ENCODE measurements at places on chromosomes 6 and 20.

DNA sequence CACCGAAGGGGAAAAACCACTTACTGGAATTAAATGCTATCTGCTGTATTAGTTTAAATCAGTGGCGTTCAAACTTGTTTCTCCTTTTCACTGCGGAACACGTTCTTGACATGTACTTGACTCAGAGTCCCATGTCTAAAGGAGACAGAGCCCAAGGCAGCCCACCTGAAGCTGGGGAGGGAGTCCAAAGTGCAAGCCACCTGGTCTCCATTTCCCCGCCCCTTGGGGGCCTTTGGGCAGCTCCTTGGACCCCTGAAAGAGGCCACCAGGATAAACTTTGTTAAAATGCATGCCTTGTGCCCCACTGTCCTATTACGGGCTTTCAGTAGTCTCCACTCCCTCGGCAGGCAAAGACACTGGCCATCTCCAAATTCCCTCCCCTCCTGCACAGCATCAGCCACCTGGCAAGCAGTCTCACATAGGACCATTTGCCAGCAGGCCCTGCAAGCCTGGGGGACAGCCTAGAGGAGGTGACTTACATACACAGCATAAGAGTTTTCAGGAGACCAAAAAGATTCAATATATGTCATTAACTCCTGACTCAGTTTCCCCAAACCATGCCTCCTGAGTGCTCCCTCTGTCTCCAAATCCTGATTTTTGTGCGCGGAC lies 6.7 kb downstream of the PCK1 start:
- DNase-seq = no peak

GRCh38 chr6:161400671-161401070 lies 126.8 kb upstream of the AGPAT4 start:
- DNase-seq = no peak

GRCh38 chr20:61159957-61160686 lies 91.9 kb upstream of the CDH4 start:
- DNase-seq = no peak

- DNase-seq = no peak
Observed at GRCh38 chr6:146965110-146965689, 239.0 kb upstream of the STXBP5 start.

DNA sequence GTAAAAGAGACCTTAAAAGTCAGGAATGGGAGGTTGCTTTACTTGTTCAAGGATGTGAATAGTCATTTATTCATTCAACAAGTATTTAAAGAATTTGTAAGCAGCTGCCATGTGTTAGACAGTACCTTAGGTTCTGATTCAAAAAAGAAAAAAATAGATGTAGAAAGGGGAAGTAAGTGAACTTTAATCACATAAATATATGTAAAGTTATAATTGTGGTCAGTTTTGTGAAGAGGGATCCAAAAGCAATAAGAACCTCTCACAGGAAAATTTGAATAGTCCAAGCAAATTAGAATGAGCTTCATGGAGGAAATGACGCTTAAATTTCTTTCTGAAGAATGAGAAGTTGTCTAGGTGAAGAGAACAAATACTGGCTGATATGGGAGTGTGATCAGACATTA lies 596.1 kb upstream of the CITED2 start:
- DNase-seq = no peak

- DNase-seq = no peak
Observed at GRCh38 chr20:2084703-2085102, 16.9 kb upstream of the STK35 start.

- DNase-seq = no peak
Observed at GRCh38 chr20:5072756-5073659, 46.8 kb downstream of the PCNA start.

- no peak for DNase-seq
Observed at GRCh38 chr6:7246401-7247178, 66.4 kb downstream of the SSR1 start.

GRCh38 chr6:53686355-53686940 lies 20.9 kb upstream of the KLHL31 start:
- DNase-seq = no peak

DNA sequence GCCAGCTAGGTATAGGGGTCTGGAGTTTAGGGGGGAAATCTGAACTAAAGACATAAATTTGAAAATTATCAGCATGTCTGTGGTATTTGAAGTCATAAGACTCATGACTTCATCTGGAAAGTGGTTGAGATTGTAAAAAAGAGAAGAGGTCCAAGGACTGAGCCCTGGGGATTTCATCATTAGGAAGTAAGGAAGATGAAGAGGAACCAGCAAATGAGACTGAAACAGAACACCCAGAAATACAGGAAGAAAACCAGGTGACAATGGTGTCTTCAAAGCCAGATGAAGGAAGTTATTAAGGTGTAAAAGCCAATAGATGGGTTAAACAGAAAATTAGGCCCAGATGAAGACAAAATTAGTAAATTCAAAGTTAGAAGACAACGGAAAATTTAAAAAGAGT lies 49.1 kb upstream of the UBR2 start:
- DNase-seq = no peak

GRCh38 chr6:156794546-156795354 lies 17.6 kb downstream of the ARID1B start:
- DNase-seq = no peak

- DNase-seq = no peak
Observed at GRCh38 chr20:49457444-49457843, 25.0 kb downstream of the KCNB1 start.

- no peak for DNase-seq
Observed at GRCh38 chr20:41691443-41691842, 73.3 kb upstream of the CHD6 start.

DNA sequence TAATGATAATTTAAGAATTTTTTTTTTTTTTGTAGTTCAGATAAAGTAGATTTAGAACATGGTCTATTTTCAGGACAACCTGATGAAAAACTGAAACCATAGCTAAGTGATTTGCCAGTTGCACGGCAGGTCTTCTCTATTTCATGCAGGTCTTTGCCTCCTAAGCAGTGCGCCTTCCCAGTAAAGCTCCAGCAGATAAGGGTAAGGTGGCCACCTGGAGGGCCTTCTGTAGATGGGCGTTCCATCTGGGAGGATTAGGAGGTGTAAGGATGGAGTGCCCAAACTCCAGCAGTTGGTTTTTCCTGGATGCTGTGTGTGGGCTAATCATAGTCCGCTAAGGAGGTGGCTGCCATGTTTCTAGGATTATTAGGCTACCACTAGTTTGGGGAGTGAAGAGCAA lies 107.1 kb downstream of the ARID1B start:
- no peak for DNase-seq

- DNase-seq = no peak
Observed at GRCh38 chr20:46573234-46573633, 22.8 kb upstream of the OCSTAMP start.

DNA sequence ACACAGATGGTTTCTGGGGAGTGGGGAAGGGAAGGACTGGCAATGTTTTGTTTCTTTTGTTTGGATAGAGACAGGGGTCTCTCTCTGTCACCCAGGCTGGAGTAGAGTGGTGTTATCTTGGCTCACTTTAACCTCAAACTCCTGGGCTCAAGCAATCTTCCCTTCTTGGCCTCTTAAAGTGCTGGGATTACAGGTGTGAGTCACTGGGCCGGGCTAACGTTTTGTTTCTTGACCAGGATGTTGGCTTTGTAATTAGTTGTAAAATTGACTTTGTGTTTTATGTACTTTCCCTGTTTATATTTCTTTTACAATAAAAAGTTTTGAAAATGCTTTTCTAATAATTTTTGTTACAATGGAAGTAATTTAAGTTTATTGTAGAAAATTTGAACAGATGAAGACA lies 10.9 kb downstream of the SPATS1 start:
- DNase-seq = no peak

DNA sequence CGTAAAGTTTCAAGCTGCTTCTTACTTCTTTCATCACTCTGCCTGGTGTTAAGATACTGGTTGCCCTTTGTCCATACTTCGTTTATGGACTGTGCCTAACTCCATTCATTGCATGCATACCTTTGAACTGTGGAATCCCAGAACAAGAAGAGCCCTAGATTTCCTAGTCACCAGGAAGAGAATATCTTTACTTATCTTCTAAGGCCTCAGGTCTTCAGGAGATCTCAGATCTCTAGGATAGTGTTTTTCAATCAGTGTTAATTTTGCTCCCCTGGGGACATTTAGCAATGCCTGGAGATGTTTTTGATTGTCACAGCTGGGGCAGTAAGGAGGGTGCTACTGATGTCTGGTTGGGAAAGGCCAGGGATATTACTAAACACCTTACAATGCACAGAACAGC lies 35.5 kb upstream of the GJA1 start:
- DNase-seq = no peak

- DNase-seq = no peak
Observed at GRCh38 chr20:63295846-63296245, 2.9 kb downstream of the COL20A1 start.

DNA sequence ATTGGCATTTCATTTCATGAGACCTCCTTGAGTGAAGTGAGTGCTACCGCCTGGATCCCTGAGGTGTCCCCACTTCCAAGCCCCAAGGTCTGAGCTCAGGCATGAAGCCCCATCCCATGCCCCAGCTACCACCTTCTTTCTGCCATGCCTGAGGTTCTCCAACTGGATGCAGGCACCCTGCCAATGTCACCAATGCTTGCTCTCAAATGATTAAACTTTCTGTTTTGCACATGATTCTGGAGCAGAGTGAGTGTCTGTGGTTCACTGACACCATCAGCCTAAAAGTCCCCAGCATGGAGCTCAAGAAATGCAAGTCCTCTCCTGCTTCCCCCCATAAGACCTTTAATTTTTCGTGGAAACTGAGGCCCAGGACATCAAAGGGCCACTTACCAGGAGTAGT lies 43.7 kb upstream of the BPIFA2 start:
- no peak for DNase-seq

DNA sequence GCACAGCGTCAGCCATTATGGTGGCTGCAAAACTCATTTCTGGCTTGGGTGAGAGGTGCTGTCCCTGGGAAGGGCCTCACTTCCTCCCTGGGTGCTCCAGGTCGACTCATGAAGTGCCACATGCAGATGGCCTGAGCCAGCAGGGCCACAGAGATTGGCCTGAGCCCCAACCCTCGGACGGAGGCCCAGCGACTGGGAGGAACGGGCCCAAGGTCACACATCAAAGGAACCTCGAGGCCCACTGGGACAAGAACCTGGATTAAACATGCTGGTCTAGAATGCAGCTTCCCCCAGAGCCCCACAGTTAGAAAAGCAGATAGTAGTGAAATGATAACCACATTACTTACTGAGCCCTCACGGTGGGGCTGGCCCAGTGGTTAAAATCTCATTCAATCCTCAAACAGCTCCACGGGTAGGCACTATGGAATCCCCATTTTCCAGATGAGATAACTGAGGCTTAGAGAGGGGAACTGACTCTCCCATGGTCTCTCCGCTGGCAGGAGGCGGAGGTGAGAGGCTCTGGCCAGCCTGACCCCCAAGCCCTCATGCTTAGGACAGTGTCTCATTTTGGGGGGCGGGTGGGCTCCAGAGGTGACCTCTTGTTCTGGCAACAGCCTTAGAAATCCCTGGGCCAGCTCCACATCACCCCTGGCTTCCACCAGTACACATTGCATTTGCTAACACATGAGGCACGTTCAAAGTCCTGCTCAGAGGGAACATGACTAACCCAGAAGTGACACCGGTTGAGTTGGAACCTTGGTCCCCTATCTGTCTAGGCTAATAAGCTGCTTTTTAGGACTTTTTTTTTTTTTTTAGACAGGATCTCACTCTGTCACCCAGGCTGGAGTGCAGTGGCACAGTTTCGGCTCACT lies 53.0 kb downstream of the SRC start:
- no peak for DNase-seq

DNA sequence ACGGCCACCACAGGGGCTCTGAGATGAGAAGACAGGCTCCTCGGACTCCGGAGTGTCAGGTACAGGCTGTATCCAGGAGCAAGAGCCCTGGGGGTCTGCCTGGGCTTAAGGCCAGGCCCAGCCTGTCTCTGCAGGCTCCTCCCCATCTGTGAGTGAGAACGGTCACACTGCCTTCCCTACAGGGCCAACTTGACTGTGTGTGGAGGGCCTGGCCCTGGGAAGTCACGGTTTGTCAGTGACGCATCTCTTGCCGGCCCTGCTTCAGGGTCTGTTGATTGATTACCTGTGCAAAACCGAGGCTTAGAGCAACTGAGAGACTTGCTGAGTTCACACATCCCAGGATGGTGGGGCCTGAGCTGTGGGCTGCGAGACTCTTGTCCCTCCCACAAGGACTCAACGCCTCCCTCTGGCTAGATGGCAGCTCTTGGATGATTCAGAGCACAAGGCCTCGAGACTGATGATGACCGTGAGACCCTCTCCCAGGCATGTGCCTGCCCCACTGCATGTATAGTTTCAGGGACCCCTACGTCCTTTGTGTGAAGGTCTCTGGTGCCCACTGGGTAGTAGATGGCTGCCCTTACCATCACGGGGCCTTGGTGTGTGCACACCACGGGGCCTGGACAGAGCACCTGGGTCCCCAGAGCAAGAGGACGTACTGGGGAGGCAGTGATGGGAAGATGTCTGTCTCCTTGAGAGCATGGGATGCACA lies 5.9 kb downstream of the RBM38 start:
- DNase-seq = no peak

GRCh38 chr6:89975991-89976693 lies 81.9 kb downstream of the GJA10 start:
- DNase-seq = no peak

- no peak for DNase-seq
Observed at GRCh38 chr20:13681248-13682125, 42.8 kb upstream of the TASP1 start.

DNA sequence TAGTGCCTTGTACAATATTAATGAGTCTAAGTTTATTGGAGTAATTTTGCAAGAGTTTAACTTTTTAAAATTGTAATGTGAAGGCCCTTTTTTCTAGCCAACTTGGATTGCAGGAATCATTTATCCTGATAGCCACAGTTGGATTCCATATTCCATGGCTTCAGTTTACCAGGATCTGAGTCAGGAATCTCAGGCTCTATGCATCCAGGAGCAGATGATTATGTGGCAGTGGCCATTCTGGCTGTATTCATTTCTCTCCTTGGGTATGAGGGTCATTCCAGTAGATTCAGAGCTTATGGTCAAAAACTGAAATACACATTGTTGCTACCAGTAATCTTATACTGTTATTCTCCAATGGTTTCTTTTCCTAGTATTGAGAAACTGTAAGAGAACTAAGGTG lies 2.9 kb downstream of the AIG1 start:
- no peak for DNase-seq

DNA sequence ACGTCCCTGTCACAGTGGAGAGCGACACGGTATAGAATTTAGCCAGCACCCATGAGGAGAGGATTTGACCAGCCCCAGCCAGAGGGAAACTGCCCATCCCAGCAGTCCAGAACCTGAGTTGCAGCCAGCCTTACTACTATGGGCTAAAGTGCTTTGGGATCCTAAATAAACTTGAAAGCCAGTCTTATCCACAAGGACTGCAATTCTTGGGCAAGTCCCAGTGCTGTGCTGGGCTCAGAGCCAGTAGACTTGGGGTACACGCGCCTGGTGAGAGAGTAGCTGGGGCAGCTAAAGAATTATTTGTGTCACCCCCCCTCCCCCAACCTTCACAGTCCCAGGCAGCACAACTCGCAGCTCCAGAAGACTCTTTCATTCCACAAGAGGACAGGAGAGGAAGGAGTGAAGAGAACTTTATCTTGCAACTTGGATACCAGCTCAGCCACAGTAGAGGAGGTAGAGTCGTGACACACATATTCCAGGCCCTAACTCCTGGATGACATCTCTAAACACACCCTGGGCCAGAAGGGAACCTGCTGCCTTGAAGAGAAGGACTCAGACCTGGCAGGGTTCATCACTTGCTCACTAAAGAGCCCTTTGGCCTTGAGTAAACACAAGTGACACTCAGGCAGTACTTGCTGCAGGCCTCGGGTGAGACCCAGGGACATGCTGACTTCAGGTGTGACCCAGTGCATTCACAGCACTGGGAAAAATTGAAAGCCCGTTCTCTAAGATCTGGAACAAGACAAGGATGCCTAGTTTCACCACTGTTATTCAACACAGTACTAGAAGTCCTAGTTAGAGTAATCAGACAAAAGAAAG lies 100.3 kb downstream of the REV3L start:
- no peak for DNase-seq

GRCh38 chr6:98838032-98838431 lies 3.7 kb downstream of the POU3F2 start:
- no peak for DNase-seq

Data from activated B cell treated with CpG ODN at 0.5 μM for 24 hours (primary cell).